ENCODE measurements at places on chromosomes 12 and 14.

DNA sequence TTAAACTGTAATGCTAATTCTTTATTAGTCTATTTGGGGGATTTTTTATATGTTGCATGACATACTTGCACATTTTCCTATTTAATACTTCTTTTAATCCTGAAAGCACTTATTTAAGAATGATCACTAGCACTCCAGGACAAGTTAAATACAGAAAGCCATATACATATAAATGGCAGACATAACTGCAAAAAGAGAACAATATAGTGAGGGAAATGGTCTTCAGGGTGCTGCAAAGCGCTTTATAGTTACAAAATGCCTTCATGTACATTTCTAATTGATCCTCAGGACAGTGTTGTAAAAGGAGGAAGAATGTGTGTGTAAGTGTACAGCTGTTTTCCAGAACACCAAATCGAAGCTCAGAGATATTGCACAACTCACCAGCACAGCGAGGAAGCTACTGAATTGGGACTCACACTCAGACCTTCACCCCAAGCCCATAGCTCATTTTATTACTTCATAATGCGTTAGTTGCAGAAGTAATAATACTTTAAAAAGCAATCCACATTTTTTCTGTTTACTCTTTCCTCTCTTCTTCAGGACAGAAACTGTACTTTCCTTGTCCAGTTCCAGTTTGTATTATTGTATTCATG lies 428.2 kb downstream of the RAD51B start:
- DNase-seq, result no peak

DNA sequence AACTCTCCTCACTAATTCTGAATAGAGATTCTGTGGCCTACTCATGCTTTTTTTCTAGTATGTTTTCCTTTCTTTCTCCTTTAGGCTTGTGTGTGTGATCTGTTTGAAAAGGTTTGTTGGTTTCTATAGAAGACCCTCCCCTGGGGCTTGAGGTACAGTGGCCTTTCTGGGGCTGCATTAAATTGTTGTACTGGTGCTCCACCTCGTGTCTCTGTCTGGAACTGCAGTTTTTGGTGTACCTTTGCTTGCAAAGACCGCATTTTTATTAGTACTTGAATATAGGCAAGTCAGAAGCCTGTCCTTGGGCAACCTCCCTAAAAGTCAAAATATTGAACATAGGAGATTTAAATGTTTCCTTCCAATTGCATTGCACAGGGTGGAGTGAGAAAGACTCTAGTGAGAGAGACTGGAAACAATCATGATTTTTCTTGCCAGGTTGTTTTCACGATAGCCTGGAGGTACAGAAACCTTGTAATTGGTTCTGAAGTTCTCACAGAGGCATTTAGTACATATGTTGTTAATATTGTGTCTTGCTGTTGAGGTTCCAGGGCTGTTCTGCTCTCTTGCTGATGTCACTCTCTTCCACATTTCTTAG lies 39.0 kb downstream of the SLCO1B1 start:
- DNase-seq, result no peak

DNA sequence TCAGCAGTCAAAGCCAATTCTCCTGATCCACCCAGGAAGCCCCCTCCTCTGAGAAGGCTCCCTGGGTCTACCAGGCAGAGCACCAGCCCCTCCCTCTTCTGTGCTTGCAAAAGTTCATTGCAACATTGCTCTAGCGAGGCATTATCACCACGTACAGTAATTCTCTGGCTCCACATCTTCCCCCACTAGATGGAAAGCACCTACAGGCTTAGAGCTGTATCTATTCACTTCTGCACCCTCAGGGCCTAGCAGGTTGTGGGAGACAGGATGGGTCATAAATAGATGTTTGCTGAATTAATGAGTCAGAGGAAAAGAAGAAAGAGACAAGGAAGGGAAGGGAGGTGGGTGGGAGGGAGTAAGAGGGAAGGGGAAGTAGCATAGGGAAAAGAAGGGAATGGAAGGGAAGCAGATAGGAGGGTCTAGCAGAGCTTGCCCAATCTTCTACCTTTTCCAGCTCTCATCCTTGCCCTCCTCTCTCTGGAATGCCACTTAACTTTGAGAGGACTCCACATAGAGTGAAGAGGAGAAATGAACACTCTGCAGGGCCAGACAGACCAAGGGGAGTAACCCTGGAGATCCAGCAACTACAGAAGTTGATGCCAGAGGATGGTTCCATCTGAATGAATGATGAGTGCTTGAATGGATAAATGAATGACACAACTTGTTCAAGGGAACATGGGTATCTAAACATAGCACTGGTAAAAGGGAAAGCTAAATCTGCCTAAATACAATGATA lies 42.0 kb upstream of the NT5DC3 start:
- no peak for DNase-seq

GRCh38 chr14:79275292-79275655 lies 936.0 kb downstream of the DIO2 start:
- no peak for DNase-seq

GRCh38 chr12:132132609-132133430 lies 11.3 kb downstream of the DDX51 start:
- no peak for DNase-seq

DNA sequence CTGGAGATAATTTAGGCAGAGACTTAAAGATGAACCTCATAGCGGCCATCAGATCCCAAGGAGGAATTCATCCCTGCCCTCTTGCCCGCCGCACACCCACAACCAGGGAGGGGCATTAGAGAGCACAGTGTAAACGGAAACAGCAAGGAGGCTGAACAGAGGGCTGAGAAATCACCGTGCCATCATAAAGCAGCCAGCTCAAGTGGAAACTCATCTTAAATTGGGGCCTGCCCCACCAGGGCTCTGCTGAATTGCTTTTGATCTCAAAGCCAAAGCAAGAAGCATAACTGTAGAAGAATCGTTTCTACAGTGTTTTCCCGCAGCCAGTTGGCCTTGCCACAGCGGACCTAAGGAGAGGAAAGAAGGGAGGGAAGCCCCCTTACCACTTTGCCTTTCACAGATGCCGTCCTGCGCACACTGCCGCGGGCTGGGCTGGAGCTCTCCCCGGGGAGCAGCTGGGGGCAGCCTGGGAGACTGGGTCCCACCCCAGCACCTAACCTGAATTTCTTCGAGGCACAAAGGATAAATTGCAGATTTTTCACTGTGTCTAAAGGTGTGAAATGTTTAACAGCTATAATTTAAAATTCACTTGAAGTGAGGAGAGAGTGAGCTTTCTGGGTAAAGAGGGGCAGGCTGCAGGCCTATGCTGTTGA lies 51.8 kb upstream of the MMP17 start:
- no peak for DNase-seq

- no peak for DNase-seq
Observed at GRCh38 chr12:60266381-60266852, 670.6 kb downstream of the SLC16A7 start.

- DNase-seq, result no peak
Observed at GRCh38 chr14:32710231-32710671, 228.4 kb upstream of the NPAS3 start.

DNA sequence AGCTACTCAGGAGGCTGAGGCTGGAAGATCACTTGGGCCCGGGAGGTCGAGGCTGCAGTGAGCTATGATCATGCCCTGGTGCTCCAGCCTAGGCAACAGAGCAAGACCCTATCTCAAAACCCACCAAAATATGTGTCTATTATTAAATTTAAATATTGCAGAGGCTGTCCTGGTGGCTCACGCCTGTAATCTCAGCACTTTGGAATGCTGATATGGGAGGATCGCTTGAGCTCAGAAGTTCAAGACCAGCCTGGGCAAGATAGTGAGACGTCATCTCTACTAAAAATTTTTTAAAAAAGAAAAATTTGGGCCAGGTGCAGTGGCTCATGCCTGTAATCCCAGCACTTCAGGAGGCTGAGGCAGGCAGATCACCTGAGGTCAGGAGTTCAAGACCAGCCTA lies 13.9 kb downstream of the PSMA6 start:
- DNase-seq, result no peak

DNA sequence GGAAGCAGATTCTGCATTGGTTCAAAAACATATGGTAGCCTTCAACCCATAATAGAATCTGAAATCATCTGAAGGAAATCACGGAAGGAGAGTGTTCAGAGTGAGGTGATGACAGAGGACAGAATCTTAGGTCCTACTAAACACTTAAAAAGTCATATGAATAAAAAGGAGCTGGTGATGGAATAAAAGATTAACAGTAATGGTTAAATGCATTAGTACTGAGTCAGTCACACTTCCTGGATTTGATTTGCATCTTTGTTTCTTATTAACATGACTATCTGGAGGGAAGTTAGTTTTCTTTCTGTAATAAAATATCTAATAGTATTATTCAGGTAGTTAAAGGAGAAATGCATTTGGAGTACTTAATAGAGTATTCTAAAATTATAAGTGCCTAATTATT lies 296.3 kb upstream of the ATXN7L3B start:
- no peak for DNase-seq

DNA sequence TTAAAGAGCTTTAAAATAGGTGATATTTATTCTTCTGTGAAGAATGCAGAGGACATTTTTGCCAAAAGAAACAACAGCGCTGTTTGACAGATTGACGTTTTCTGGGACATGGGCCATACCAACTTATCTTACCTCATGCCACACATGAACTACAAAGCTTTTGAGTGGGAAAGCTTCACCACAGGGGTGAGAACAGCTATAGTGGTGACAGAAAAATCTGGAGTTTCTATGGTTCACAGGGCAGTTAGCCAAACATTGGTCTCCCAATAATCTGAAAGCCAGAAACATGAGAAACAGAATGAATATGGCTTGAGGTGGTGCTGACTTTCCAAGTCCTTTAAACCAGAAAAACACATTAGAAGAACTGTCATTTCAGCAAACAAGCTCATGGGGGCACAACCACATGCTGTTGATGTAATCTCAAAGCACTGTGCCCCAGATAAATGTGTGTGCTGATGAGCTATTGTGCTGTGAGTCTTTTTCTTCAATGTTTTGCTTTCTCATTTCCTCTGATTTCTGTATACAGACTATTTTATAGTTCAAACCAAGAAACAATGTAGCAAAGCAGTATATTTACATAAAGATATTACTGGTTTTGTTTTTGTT lies 905.4 kb downstream of the SLC16A7 start:
- DNase-seq, result no peak

GRCh38 chr12:48890657-48891418 lies 25.2 kb upstream of the RND1 start:
- DNase-seq, result peak; percentile 53

DNA sequence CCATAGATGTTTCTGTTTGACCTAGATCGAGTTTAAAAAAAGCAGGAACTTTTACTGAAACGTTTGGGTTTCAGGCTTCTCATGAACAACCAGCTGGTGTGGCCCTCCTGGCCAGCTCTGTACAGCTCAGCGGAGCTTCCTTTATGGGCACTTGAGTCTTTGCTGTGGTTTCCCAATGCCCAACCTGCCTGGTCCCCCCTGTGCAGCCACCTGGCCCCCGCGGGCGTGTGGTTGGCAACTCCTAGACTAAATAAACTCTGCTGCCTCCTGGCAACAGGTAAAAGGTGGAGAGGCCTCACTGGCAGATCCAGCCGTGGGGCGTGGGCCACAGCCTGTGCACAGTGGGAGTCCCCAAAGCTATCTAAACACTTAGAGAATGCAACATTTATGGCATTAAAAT lies 38.7 kb downstream of the ADGRD1 start:
- no peak for DNase-seq

GRCh38 chr12:31736472-31736871 lies 7.7 kb upstream of the AMN1 start:
- DNase-seq, result no peak

DNA sequence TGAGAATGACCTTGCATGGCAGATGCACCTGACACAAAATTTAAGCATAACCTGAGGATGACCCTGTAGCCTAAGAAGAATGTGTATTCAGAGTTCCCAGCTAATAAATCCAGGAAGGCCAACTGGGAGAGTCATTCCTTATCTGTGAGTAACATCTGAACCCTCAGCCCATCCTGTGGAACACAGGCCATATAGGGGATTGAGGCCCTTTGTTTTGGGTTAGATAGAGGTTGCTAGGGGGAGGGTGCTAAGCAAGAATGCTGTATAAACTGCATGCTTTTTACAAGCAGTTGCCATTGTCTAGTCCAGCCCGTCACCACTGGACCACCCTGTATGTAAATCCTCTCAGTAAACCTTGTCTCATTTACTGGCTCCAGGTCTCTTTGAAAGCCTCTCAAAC lies 77.0 kb downstream of the BICD1 start:
- DNase-seq, result no peak

- no peak for DNase-seq
Observed at GRCh38 chr12:52245962-52246569, 13.0 kb downstream of the KRT7 start.

GRCh38 chr12:122545855-122546254 lies 18.8 kb downstream of the KNTC1 start:
- DNase-seq, result no peak

DNA sequence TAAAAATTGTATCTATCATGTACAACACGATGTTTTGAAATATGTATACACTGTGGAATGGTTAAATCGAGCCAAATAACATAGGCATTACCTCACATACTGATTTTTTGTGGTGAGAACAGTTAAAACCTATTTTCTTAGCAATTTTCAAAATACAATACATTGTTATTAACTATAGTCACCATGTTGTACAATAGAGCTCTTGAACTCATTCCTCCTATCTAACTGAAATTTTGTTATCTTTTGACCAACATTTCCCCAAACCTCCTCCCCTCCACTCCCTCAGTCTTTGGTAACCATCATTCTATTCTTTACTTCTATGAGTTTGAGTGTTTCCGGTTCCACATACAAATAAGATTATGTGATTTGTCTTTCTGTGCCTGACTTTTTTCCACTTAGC lies 6.8 kb upstream of the SLC38A2 start:
- no peak for DNase-seq

- no peak for DNase-seq
Observed at GRCh38 chr12:9634969-9635754, 27.4 kb upstream of the KLRB1 start.

GRCh38 chr12:49825360-49825970 lies 2.7 kb downstream of the NCKAP5L start:
- no peak for DNase-seq

GRCh38 chr12:12807970-12808702 lies 5.0 kb upstream of the DDX47 start:
- DNase-seq, result no peak

GRCh38 chr14:58430156-58430555 lies 2.6 kb downstream of the KIAA0586 start:
- no peak for DNase-seq

GRCh38 chr12:51388069-51388799 lies 3.0 kb downstream of the GALNT6 start:
- DNase-seq, result no peak

GRCh38 chr14:32480337-32480736 lies 151.2 kb downstream of the AKAP6 start:
- no peak for DNase-seq

DNA sequence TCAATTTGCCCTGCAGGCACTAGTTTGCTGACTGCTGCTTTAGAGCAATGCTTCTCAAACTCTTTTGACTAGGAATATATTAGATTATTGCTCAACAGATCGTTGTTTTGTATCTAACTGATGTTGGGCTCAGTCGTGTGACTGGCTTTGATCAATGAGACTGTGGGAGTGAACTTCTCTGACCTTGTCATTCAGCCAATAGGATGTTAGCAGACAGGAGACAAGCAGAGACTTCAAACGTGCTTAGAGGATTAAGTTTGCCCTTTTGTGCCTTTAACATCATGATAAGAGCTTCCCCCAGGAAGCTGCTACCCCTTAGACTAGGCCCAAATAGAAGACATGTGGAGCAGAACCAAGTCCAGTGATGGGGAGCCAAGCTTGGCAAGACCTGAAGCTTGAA lies 76.7 kb upstream of the ELK3 start:
- DNase-seq, result no peak

All from GM12891 (cell line).